ENCODE measurements at places on chromosomes 6 and 20.

GRCh38 chr20:15851576-15852215, 721.6 kb downstream of the KIF16B start:
- no peak for DNase-seq

GRCh38 chr20:64074963-64075362, 4.4 kb downstream of the RGS19 start:
- DNase-seq = no peak

DNA sequence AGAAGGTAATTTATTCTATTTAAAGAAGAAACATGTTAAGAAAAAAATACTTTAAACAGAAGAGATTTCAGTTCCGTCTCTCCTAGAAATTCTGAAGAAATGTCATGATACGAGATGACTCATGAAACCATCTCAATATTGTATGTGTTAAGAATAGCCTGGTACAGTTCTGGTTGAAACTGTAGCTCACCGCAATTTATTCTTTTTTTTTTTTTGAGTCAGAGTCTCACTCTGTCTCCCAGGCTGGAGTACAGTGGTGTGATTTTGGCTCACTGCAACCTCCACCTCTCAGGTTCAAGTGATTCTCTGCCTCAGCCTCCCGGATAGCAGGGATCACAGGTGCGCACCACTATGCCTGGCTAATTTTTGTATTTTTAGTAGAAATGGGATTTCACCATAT, 103.3 kb downstream of the ARHGAP18 start:
- no peak for DNase-seq

- DNase-seq = no peak
Observed at GRCh38 chr20:47949230-47949629, 163.9 kb upstream of the SULF2 start.

GRCh38 chr6:1502041-1502440, 107.7 kb upstream of the FOXC1 start:
- no peak for DNase-seq

- no peak for DNase-seq
Observed at GRCh38 chr20:18669241-18670019, 81.6 kb downstream of the DTD1 start.

GRCh38 chr6:35173427-35174087, 32.4 kb upstream of the TCP11 start:
- DNase-seq = no peak

DNA sequence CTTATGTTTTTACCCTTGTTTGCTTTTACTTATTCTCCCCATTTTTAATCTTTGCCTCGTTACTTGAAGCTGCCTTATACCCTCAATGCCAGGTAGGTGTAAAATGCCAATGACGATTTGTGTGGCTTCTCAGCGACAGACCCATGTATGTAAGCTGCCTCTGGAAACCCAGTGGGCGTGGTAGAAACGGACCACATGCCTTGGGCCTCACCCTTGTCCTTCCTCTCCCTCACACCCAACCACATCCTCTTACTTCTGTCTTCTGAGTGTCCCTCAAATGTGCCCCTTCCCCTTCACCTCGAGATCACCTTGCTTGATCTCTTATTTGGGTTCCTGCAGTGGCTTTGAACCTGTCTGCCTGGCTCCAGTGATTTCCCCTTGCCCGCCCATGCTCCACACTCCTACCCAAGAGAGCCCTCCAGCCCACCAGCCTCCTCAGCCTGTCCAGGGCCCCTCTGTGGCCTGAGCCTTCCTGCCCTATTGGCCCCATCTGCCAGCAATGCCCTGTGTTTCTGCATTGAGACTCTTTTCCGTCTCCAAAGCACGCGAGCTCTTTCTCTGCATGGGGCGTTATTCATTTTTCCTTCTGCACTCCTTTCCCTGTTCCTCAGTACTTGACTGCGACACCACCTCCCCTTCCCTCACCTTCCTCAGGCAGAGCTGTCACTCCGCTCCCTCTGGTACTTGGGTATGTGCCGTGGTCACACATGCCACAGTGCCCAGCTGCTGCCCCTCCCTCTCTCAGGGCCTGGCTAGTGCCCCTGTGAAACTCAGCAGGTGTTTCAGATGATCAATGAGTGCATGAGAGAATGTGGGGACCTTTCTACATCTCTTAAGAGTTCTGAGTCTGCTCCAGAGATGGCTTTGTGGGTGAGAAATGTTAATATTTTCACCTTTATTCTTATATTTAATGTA, 115.4 kb downstream of the SLX4IP start:
- DNase-seq = no peak

GRCh38 chr6:41790045-41790444, 2.6 kb downstream of the TOMM6 start:
- no peak for DNase-seq

DNA sequence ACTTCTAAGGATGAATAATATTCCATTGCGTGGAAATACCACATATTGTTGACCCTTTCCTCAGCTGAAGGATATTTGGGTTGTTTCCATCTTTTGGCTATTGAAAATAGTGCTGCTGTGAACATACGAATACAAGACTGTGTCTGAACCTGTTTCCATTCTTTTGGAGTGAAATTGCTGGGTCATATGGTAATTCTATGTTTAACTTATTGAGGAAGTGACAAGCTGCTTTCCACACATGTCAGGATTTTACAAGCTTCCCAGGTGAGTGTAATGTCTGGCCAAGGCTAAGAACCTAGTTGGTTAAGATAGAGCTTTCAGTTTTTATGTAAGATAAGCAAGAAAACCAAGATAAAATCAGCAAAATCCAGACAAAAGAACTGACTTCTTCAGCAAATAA, 48.8 kb downstream of the PPP1R3G start:
- no peak for DNase-seq

- peak; percentile 65 for DNase-seq
Observed at GRCh38 chr6:156720691-156721685, 56.2 kb upstream of the ARID1B start.

- DNase-seq = no peak
Observed at GRCh38 chr20:49490689-49491088, 8.2 kb upstream of the KCNB1 start.

- DNase-seq = no peak
Observed at GRCh38 chr6:5501837-5502236, 240.5 kb downstream of the FARS2 start.

GRCh38 chr20:22815603-22816315, 219.4 kb upstream of the SSTR4 start:
- DNase-seq = no peak

DNA sequence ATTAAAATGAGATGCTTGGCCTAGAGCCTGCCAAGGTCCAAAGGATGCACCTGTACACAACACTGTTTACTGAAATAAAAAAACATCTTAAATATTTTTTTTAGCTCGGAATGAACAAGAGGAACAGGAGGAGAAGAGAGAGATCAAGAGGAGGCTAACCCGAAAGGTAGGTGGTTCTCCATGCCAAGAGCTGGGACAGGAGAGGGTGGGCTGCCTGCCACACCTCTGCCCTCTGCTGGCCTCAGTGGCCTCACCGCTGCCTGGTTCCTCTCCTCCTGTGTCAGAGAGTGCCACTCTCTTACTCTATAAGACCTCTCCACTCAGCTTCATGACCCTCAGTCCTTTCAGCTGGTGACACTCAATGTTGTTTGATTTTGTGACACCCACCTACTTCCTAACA, 50.2 kb downstream of the TBC1D7 start:
- no peak for DNase-seq

- DNase-seq = no peak
Observed at GRCh38 chr6:136716917-136717715, 75.2 kb downstream of the MAP3K5 start.

DNA sequence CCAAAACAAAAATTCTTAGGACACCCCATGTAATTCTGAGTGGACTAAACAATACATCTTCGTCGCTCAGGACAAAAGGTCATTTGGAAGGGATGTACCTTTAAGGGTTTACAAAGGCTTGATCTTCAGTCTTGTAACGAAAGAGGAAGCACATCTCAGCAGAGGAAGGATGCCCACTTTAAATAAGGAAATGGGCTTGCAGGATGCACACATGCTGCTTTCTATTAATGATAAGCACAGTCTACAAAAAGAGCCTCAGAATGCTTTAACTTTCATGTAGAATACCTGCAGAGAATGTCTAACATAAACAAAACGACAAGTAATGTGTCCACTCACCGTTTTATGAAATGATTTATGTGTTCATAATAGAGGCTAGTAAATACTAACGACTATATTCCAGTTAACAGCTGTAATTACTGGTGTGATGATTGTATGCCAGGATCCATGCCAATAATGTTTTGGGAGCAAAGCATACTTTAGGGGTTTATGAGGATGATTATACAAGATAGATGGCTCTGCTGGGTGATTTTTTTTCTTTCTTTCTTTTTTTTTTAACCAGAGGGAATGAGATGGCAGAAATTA, 216.9 kb downstream of the GMDS start:
- no peak for DNase-seq

GRCh38 chr6:44702292-44702691, 314.8 kb downstream of the CDC5L start:
- DNase-seq = no peak

GRCh38 chr20:16624106-16624505, 50.9 kb upstream of the KIF16B start:
- no peak for DNase-seq

DNA sequence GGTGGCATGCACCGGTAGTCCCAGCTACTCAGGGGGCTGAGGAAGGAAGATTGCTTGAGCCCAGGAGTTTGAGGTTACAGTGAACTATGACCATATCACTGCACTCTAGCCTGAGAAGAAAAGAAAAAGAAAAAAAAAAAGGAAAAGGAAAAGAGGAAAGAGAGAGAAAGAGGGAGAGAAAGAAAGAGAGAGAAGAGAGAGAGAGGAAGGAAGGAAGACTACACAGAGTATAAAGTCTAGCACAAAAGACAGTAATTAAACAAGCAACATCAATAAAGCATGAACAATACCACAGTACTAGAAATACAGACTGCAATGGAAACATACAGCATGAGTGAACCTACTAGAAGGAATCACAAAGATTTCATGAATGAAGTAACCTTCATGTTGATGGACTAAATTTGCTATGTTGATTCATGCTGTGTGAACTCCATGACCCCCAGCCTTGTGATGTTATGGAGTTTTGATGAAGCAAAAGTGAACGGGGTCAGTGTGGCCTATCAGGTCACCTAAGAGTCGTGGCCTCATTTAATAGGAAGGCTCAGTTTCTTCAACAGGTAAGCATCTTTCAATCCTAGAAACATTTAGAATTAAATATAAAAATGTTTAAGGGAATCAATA, 57.6 kb downstream of the NUDT3 start:
- DNase-seq = no peak

GRCh38 chr6:150119173-150119572, 23.7 kb upstream of the PPP1R14C start:
- DNase-seq = peak; percentile 28

DNA sequence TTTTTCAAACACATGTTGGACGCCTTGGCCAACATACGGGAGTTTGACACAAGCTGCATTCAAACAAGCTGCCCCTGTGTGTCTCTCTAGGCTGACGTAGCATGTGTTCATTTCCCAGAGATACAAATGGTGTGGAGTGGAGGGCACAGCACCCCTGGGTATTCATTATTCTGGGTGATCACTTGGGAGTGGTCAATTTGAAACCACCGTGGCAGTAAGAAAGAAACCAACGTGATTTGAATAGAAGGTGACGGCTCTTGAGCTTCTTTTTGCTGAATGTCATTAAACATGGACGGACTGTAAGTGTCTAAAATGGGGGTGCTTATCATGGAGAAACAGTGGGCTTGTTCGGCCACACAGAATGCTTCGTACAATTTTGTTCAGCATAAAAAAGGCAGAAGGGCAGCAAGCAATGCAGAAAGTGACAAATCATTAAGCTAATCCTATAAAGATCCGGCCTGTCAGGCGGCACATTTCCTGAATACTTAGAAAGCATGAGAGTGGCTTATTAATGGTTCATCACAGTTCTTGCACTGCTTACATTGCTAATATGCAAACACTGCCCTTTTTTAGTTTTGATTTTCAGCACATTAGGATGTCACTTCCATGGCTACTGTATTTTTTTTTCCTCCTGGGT, 1261.9 kb upstream of the CITED2 start:
- peak; percentile 20 for DNase-seq

GRCh38 chr6:154297721-154298120, 58.9 kb downstream of the IPCEF1 start:
- DNase-seq = no peak

- no peak for DNase-seq
Observed at GRCh38 chr6:16494793-16495192, 256.4 kb downstream of the GMPR start.

DNA sequence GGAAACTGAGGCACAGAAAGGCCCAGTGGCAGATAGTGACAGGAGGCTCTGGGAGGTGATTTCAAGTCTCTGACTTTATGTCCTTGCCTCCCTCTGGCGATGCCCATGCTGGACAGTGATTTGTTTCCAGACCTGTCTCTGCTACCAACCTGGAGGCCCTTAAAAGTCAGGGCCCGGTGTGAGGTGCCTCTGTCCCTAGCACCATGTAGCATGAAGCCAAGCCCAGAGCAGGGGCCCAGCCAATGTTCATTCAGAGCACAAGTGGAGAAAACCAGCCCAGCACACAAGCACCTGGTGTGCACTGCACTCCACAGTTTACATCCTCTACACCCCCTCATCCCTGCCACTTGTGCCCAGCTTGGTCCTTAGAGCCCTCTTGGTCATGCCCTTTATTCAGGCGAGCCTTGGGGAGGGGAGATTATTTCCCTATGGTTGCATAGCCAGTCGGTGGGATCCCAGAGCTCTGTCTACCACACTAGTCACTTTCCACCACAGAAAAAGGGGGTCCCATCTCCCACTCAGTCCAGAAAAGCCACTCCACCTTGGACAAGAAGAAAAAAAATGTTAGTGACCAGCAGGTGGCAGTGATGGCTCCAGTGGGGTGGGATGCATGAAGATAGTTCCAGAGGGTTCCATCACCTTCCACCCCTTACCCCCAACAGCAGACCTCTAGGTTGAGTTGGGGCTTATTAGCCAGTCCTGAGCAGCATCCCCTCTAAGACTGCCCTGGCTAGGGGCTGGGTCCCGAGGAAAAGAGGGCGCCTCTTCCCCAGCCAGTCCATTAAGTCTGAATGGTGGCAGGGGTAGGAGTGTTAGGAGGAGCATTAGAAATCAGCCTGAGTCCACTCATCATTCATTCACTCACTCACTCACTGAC, 30.9 kb downstream of the KIAA1755 start:
- DNase-seq = no peak

GRCh38 chr20:56467968-56468315, 485 bp upstream of the RTF2 start:
- DNase-seq = no peak

DNA sequence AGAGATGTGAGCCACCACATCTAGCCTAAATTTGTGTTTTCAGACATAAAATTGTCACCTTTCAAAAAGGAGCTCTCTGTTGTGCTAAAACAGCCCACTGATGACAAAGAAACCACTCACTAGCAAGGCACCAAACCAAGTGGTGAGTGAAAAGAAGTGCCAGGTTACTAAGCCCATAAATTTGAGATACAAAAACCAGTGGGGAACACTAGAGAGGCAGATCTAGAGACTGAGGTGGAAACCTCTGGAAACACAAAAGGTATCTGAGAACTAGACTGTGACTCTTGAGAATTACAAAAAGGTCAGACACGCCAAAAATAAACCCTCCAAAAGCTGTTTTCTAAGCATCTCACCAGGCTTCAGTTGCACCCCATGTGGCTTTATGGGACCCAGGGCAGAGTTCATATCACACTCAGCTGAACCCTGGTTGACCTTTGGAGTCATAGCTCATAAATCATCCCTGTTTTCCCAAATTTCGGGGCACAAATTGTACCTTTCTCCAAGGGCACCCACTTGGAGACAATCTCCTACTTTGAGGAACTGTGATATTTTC, 24.2 kb downstream of the SAMD3 start:
- DNase-seq = no peak

Measured in right kidney (tissue), 9 donors.